ENCODE measurements at places on chromosomes 2 and 18. TPM values are rescaled to one million over a fixed set of nuclear protein-coding genes. Genes with fewer than 3 reads are reported as not detected.

Gene TCF23
- total RNA-seq, result not detected

Gene CPS1
- total RNA-seq, result 2.2 TPM

Gene ANKRD30BL
- not detected for total RNA-seq

Gene SCYGR4
- not detected for total RNA-seq

Gene SERPINB2
- total RNA-seq, result 234 TPM

Gene CPLX4
- not detected for total RNA-seq

Gene PECR
- 5.5 TPM for total RNA-seq

Gene HOXD10
- 0.38 TPM for total RNA-seq

Gene MBOAT2
- total RNA-seq, result 76.7 TPM

Gene RNF125
- total RNA-seq, result 5.3 TPM

Data from esophagus squamous epithelium (tissue), 5 donors.